Heart left ventricle (tissue), 16 donors: ENCODE measurements at places on chromosomes 16 and 17. TPM values are rescaled to one million over a fixed set of nuclear protein-coding genes. Genes with fewer than 3 reads are reported as not detected.

Gene CCL4L2
- polyA plus RNA-seq: 0.18 TPM

GRCh38 chr16:77500286-77500598 lies 65.4 kb upstream of the ADAMTS18 start:
- DNase-seq: no peak

GRCh38 chr16:89341697-89342694 lies 124.5 kb downstream of the ZNF778 start:
- DNase-seq: no peak

DNA sequence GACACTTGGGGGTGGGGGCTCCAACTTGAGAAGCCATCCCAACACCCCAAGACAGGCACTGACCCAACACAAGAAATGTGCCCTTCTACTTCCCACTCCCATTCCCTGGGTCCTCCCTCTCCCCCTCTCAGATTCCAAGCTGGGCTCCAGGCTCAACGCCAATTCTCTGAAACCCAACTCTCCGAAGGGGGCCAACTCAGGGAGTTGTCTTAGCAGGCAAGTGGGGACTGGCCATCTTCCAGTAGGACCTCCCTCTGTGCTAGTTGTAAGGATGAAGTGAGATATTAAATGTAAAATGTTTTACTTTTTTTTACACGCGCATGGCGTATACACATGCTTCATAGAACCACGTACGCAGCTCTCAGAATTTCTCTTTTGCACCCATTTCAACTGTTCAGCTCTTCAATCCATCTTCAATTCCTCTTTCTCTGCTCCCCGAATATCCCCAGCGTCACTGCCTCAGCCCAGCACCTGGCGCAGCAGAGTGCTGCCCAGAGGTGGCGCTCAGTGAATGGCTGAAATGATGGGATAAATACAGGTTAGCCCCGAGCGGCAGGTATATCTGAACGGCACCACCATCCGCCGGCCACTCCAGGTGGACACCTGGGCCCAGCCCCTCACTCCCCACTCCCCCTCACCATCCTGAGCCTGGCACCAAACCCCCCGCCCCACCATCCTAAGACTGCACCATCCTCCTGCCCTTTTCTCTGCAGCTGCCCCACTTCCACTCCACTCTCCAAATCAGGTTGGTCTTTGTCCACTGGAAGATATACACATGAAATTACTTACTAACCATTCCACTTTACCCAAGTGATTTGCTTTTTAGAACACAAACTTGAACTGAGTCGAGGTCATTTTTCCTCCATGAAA lies 43.9 kb upstream of the TNRC6C start:
- DNase-seq: no peak

Gene ABCC11
- 0.03 TPM for polyA plus RNA-seq

- no peak for DNase-seq
These were observed 3.8 kb upstream of the TMEM100 start for GRCh38 chr17:55726440-55726839.

- DNase-seq: peak; percentile 83
These were observed 881 bp downstream of the MLLT6 start for GRCh38 chr17:38705803-38706504.

- no peak for DNase-seq
These were observed 29.7 kb upstream of the KIF2B start for GRCh38 chr17:53792997-53793396.

Gene ARL5C
- not detected for polyA plus RNA-seq

DNA sequence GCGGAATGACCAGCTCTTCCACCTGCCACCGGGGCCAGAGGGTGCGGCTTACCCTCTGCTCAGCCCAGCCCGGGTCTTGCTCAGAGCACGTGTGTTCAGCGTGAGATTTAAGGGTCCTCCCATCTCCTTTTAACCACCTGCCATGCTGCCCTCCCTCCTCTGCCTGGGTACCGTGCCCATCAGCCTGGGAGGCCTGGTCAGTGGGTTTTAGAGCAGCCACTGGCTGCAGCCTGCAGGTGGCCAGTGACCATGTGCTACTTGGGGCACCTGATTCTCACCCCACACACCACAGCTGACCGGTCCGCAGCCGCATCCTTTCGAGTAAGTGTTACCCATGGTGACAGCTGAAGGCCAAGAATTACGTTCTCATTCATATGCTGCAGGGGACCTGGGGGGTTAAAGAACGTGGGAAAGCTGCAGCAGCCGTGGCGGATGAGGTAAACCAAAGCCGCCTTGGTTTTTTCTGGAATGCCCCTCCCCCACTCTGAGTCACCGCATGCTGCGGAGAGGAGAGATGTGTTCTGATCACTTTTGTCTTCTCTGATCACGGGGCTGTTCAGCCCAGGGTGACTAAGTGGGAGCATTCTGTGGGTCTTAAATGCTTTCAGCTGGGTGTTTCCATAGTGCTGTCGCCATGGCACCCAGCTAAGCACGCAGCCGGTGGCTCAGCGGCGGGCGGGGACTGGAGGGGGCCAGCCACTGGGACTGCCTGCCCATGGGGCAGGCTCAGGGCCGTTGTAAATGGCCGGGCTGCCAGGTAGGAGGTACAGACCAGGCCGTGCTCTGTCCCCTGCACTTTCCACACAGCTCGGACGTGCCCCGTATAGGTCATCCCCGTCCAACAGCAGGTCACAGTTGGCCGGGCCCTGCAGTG lies 59.8 kb downstream of the BAIAP2 start:
- DNase-seq: peak; percentile 50

GRCh38 chr17:61410141-61411010 lies 10.7 kb downstream of the TBX2 start:
- DNase-seq: peak; percentile 83

Gene TERB1
- polyA plus RNA-seq: not detected

Gene SALL1
- polyA plus RNA-seq: 0.08 TPM

Gene ACSM2A
- not detected for polyA plus RNA-seq

DNA sequence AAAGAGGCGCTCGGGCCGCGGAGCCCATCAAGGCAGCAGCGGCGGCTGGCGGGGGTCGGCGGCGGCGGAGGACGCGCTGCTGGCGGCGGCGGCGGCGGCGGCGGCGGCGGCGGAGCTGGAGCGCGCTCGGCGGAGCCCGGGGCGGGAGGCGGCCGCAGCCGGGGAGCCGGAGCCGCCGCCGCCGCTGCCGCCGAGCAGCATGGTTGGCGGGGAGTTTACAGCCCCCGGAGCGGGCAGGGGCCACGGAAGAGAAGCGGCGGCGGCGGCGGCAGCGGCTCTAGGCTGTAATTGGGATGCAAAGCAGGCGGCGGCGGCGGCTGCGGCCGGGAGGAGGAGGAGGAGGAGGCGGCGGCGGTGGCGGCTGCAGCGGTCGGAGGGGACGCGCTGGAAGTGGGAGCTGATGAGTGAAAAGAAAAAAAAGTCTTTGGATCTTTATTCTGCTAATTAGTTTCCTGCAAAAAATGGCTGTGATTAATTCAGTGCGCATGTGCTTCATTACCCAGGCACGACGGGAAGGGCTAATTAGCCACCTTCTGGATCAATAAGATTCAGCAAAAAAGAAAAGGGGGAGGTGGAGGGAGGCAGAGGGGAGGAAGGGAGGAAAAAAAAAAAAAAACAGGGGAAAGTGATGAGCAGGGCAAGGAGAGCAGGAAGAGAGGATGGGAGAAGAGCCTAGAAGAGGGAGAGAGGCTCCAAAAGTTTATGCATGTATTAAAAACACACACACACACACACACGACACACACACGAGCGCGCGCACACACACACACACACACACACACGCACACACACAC lies 10.9 kb upstream of the ZFHX3 start:
- peak; percentile 82 for DNase-seq

- no peak for DNase-seq
These were observed 6.3 kb downstream of the CHD3 start for GRCh38 chr17:7894866-7895265.

Gene ACAP1
- polyA plus RNA-seq: 2.6 TPM
